Dermis lymphatic vessel endothelial cell (primary cell): ENCODE measurements at places on chromosomes 7 and 10. TPM values are rescaled to one million over a fixed set of nuclear protein-coding genes. Genes with fewer than 3 reads are reported as not detected.

AMPH gene
- under 0.01 TPM in 1 of 2 replicates, not detected in the other for total RNA-seq

ASZ1 gene
- total RNA-seq = not detected in 2 replicates

GFRA1 gene
- 5.1 and 33.4 TPM in 2 replicates for total RNA-seq

ANKRD30A gene
- total RNA-seq = not detected in 2 replicates

ATG9B gene
- under 0.01 TPM in 2 replicates for total RNA-seq

ZNF775 gene
- 5.8 and 6.1 TPM in 2 replicates for total RNA-seq

BAMBI gene
- 1.3 and 2.7 TPM in 2 replicates for total RNA-seq

INA gene
- total RNA-seq = under 0.01 and 0.11 TPM in 2 replicates

FAM25A gene
- total RNA-seq = not detected in 2 replicates

NACAD gene
- total RNA-seq = 0.34 and 0.43 TPM in 2 replicates
